ENCODE measurements at places on chromosomes 12 and 14.

- no peak for DNase-seq
These were observed 10.5 kb upstream of the SELPLG start for GRCh38 chr12:108643941-108644810.

- no peak for DNase-seq
These were observed 33.8 kb downstream of the GNG2 start for GRCh38 chr14:51894250-51894649.

- DNase-seq: no peak
These were observed 687.1 kb upstream of the FBXO33 start for GRCh38 chr14:40119321-40119720.

DNA sequence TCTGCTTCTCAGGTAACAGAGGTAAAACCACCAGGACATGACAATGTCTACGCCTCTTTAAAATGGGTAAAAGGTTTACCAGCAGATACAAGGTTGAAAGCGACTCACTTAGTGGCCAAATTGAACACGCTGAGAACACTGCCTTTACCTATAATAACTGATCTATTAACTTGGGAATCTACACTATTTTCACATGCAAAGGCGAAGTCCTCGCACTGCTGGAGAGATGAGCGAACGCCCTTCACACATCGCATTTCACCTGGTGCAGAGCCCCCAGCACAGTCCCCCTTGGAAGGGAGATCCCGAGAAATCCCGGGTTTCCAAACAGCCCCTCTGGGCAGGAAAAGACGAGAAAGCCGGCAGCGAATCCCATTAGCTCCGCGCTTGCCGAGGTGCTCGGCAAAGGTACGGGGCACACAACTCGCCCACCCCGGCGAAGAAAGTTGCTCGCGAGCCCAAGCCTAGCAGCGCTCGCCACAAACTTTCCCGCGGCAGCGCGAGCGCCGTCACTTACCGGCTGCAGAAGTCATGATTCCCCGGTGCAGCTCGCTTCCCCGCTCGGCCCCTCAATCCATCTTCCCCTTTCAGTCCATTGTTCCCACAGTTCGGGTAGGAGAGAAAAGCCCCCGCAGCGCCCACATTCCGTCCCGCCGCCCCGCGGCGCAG is 423 bp downstream of the FGD6 start:
- DNase-seq: no peak

- DNase-seq: no peak
These were observed 295.9 kb downstream of the ZFP36L1 start for GRCh38 chr14:68497011-68497410.

DNA sequence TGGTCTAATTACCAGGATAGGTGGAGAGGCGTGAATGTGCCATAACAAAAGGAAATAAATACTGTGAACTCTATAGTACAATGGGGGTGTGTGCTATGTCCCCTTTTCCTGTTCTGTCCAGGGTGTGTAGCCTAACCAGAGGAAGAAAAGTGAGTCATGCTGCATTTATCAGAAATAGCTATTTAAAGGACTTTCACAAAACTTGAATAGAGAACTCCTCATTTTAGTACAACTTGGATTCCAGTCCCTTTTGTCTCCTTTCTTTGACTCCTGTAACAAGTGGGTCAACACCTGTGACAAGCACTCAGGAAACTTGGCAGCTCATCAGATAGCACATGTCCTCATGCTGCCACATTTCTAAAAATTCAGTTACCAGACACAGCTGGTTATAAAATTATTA is 123.4 kb downstream of the CCDC91 start:
- DNase-seq: no peak

- no peak for DNase-seq
These were observed 1662.2 kb upstream of the FLRT2 start for GRCh38 chr14:83867566-83868225.

- no peak for DNase-seq
These were observed 53.3 kb downstream of the BMAL2 start for GRCh38 chr12:27385766-27386564.

- peak; percentile 90 for DNase-seq
These were observed 82.3 kb downstream of the RIMBP2 start for GRCh38 chr12:130633771-130634170.

- DNase-seq: no peak
These were observed 6.4 kb upstream of the NTN4 start for GRCh38 chr12:95796982-95797289.

- no peak for DNase-seq
These were observed 2.6 kb downstream of the ELK3 start for GRCh38 chr12:96196781-96197180.

DNA sequence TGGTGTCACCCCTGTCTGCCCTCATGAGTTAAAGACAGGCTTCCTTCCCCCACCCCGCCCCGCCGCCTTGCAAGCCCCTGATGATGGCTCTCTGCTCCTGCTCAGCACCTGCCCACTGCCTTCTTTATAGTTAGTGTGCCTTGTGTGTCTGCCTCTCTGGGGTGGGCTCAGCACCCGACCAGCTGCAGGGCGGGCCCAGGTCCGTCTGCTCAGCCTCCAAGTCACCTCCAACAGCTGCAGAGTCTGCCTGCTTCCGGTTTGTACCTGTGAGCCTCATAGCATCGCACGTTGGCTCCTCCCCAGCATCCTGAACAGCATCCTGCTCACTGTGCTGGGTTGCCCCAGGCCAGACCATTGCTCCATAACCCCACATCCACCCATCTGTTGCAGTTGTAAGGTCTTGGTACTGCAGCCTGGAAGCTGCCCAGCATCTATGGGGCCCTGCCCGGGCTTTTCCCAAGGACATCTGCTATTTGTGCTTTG is 3.5 kb downstream of the TGFB3 start:
- DNase-seq: no peak

DNA sequence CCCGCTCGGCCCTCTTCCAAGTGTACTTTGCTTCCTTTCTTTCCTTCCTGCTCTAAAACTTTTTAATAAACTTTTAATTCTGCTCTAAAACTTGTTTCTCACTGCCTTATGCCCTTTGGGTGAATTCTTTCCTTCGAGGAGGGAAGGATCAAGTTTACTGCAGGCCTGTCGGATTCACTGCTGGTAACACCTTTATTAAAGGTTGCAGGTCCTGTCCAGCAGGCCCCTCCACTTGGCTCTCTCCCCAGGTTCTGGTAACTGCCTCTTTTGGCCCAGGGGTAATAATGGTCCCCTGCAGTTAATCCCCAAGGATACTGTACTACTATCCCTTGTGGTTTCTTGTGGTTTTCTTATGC is 152.7 kb upstream of the EEA1 start:
- no peak for DNase-seq

GRCh38 chr12:74449872-74450271 is 87.8 kb upstream of the ATXN7L3B start:
- no peak for DNase-seq

DNA sequence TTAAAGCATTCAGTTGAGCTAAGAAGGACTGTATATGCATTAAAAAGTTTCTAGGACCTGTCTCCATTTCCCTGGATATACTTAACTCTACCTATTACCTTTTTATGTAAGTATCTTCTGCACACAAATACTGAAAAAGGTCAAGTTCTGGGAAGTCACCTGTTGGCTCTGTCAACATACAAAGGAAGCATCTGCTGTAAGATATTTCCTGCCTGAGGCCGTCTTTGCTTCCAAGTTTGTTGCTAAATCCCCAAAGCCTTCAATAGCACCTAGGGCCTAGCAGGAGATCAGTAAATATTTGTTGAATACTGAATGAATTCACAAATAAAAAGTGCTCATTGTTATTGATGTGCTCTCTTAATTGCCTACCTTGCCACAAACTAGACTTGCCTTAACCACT is 188.4 kb downstream of the DUSP6 start:
- DNase-seq: no peak

GRCh38 chr14:22185191-22185590 is 403.8 kb downstream of the DAD1 start:
- DNase-seq: no peak

DNA sequence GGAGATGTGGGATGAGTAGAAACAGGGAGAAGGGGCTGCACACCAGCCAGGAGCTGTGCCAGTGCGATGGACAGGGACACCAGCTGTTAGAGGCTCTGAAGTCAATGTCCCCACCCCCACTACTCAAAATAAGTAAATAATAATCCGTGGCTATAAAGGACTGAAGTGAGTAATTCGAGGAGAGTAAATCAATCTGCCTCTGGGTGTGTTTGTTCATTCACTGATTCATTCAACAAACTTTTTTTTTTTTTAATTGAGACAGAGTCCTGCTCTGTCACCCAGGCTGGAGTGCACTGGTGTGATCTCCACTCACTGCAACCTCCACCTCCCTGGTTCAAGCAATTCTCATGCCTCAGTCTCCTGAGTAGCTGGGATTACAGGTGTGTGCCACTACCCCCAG is 363.6 kb downstream of the TMEM132D start:
- DNase-seq: no peak

DNA sequence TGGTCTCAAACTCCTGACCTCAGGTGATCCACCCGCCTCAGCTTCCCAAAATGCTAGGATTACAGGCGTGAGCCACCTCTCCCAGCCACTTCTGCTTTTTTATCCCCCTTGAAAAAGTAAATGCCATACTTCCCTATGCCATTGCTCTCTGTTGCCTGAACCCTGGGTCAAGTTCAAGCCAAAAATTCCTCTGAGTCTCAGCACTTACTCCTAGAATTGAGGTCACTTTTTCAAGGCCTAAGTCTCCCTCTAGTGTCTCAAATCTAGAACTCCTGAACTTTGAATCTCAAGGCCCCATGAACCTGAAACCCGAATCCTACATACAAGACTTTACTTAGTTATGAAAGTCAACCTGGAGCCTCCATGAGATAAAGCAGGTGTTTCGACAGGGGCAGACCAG is 1.4 kb upstream of the APOBEC1 start:
- DNase-seq: no peak

- DNase-seq: no peak
These were observed at the start of gene CLEC12A for GRCh38 chr12:9971181-9971580. Gene CLEC12A (plus strand): TSS chr12:9971409. CDS start chr12:9971597, 188 bp downstream.

DNA sequence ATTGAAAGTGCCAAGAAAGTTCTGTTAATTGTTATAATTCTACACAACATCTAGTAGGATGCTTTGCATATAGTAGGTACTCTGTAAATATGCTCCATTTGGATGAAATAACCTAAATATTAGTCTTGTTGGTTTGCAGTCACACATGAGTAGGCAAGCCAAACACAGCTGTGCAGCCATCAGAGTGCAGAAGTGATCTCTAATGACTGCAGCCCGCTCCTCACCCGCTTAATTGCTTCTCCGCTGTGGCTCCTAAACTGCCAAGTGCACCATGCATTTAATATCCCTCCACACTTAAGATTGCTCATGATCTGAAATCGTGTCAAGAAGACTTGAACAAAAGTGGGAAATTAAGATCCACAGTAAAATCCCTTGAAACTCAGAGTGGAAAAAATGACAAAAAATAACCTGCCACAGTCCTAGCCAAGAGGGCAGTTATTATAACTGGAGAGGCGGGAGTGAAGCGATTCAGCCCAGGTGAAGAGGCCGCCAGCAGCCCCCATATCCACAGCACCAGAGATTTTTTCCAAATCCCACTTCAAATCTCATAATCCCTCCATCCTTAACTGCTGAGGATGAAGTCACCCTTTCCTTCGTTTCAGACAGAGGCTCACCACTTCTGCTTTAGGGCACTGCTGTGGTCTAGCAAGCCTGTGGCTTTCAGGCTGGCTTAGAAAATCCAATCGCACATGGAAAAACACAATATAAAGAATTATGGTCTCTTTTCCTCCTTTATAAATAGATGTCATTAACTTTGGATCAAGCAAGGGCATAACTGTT is 69.5 kb downstream of the TMEM30B start:
- peak; percentile 81 for DNase-seq

- no peak for DNase-seq
These were observed 42.5 kb downstream of the TTC7B start for GRCh38 chr14:90773705-90774104.

GRCh38 chr14:31505411-31505810 is 17.6 kb upstream of the GPR33 start:
- DNase-seq: no peak

- DNase-seq: no peak
These were observed 3.3 kb upstream of the CRIP2 start for GRCh38 chr14:105471297-105471821.
